GM12865 (cell line): ENCODE measurements at places on chromosomes 2 and 18.

DNA sequence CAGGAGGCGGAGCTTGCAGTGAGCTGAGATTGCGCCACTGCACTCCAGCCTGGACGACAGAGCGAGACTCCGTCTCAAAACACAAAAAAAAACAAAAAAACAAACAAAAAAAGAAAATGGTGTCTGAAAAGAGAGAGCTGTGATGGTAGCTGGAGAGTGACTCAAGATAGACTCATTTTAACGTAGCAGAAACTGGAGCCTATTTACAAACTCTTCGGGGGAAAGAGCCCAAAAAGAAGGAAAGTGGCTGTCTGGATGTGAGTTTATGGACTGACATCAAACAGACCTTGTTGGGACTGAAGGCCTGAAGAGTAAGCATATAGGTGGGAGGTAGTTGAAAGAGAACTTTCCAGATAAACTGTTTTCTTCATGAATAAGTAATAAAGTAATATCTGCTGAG, 51.8 kb downstream of the LIMS1 start:
- no peak for DNase-seq

- DNase-seq = no peak
Measured at GRCh38 chr18:13323186-13323585, 104.6 kb downstream of the LDLRAD4 start.

DNA sequence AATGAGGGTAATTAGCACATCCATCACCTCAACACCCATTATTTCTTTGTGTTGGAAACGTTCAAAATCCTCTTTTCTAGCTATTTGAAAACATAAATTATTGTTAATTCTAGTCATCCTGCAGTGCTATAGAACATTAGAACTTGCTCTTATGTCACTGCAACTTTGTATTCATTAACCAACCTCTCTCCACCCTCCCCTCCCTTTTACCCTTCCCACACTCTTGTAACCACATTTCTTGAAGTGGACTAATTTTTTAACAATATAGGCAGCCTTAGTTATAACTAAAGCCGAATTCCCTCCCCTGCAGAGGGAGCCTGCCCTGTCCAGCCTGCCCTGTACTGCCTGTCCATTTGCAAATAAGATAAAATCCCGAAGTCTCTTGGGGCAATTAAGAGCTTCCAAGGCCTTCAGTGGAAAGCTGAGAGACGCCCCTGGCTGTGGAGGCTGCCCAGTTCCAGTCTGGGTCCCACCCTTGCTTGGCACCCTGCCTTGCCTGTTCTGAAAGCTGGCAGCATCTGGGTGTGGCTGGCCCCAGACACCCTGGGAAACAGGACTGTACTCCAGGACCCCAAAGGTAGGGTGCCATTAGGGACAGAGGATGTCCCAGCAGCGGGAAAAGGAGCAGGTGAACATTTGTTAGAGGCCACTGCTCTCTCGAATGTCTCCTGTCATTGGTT, 65.1 kb downstream of the MEX3C start:
- DNase-seq = no peak

DNA sequence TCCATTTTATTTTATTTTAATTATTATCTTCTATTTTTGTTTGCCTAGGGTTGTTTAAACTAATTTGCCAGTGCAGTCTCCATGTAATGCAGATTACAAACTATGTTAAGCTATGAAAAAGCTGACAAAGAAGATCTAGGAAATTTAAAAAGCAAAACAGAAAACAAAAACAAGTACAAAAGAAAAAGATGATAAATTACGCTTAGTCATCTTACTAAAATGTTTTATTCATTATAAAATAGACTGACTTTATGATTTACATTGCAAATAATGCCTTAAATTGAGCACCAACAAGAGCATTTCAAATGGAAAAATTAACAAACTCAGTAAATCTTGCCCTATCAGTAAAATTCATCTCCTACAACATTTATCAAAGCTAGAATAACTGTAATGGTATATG, 52.9 kb downstream of the LRPPRC start:
- DNase-seq = no peak
